ENCODE measurements at places on chromosomes 7 and 10.

DNA sequence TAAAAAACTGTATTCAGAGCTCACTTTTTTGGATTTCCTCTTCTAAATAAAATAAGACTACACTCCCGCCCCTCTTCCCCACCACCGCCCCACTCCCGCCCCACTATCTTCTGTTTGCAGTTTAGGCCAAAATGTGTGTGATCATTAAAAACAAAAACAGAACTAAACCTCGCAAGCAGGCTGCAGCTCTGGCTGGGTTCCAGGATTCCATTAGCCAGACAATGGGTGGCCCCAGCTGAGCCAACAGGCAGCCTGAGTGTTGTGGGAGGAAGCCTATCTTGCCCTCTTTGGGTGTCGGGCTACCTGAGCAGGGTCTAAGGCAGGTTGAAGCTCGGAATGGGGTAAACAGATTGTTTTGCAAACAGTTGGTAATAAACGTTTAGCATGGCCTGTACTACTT, 41.7 kb downstream of the ARL4A start:
- no peak for DNase-seq

- no peak for DNase-seq
Measured at GRCh38 chr7:13411151-13411550, 578.3 kb downstream of the ETV1 start.

DNA sequence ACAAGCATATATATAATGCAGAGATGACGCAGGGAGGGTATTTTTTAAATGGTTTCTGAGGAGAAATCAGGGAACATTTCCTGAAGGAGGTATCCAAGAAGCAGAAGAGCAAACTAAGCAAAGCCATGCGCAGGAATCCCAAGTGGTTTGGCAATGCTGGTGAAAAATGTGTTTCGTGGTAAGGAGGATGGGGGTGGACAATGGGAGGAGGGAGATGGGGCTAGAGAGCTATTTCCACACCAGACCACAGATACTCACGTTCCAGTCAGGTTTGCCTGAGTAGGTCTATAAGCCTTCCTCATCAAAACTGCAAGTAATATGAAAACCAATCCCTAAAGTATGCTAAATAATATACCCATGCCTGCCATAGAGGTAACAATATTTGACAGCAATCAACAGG, 223.7 kb upstream of the MKLN1 start:
- DNase-seq: no peak

DNA sequence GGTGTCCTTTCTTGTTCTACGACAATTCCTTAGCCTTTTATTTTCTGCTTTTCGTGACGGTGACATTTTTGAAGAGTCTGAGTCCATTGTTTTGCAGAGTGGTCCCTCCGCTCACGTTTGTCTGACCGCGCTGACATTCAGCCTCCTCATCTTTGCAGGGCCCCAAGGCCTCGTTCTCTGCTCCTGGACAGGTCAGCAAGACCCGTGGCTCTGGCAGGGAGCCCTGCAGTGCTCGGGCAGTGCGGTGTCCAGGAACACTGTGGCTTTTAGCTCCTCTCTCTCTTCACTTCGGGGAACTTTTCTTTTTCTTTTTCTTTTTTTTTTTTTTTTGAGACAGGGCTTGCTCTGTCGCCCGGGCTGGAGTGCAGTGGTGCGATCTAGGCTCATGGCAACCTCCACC, 142.5 kb downstream of the DNAJB6 start:
- DNase-seq: no peak

All from stimulated activated CD4-positive, alpha-beta T cell treated with anti-CD3 and anti-CD28 coated beads, Interleukin-4, amount 100 ng/mL, for 1 hour (primary cell).